ENCODE measurements at places on chromosomes 3 and 15.
A peak's percentile ranks its signal among the peaks of the same experiment; 100 is the strongest.

DNA sequence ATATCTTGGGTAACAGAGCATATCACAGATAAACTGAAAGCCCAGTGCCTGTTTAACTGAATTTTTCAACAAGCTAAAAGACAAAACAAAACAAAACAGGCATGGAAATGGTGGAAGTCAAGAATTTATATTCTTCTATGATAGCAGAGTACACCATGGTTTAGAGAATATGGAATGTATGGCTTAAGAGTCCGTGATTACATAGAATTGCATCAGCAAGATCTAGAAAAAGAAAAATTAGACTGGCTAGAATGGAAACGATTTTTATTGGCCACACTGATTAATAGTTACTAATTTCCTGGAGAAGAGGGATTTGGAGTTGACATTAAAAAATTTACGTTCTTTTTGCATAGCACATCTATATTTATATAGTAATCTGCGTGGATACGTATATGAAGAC is 435.2 kb upstream of the DPPA4 start:
- DNase-seq = no peak

DNA sequence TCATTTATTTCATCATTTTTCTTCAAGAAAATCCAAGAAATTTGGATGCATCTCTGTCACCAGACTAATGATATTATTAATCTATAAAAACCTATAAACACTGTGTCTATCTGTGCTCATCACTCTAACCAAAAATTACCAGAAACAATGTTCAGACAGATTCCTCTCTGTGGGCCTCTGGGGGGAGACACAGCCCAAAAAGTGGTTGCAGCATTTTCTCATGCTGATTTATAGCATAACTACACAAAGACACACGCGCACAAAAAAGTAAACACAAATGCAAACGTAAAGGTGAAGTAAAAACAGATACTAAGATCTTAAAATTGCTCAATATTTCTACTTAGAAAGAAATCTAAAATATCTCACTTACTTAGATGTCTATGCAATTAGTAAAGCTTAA is 976.0 kb downstream of the GBE1 start:
- no peak for DNase-seq

DNA sequence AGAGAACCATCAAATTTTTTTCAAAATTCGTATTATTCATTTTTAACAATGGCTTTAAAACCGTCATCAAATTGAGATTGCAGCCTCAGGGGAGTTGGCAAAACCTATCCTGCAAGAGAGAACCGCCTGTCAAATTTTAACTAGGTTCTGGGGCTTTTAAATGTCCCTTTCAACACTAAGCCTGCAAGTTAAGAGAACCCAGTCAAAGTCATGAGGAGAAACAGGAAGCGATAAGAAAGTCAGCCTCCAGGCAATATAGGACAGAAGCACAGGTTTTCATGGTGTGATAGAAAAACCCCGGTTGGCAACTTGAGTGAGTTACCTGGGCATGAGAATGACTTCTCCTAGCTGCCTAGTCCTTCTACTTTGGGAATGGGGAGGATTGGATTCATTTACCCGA is 59.8 kb downstream of the CPNE4 start:
- no peak for DNase-seq

DNA sequence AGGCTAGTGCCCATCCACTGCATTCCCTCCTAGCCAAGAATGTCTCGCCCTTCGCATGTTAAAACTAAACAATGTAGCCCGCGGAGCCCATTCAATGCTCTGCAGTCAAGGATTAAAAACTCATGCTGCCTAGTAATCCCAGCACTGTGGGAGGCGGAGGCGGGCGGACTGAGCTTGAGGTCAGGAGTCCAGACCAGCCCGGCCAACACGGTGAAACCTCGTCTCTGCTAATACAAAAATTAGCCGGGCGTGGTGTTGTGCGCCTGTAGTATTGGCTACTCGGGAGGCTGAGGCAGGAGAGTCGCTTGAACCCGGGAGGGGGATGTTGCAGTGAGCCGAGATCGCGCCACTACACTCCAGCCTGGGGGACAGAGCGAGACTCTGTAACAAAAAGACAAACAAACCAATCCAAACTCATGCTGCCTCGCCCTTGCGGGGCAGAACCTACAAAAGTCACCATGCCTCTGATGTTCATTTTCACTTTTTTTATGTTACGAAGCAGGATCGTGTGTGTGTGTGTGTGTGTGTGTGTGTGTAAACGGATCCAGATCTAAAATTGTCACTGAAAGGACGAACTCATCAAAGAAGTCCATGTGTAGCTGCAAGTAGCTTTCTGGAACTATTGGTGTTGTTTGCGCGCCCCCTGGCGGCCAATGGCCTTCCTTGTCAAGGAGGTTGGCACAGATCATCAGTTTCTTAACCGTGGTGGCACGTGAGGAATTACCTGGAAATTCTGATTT is 54.8 kb upstream of the SPESP1 start:
- peak; percentile 95 for DNase-seq

- DNase-seq = no peak
Measured at GRCh38 chr3:32992310-32992686, 40.9 kb downstream of the CCR4 start.

- DNase-seq = no peak
Measured at GRCh38 chr3:108017587-108017986, 73.2 kb downstream of the CD47 start.

DNA sequence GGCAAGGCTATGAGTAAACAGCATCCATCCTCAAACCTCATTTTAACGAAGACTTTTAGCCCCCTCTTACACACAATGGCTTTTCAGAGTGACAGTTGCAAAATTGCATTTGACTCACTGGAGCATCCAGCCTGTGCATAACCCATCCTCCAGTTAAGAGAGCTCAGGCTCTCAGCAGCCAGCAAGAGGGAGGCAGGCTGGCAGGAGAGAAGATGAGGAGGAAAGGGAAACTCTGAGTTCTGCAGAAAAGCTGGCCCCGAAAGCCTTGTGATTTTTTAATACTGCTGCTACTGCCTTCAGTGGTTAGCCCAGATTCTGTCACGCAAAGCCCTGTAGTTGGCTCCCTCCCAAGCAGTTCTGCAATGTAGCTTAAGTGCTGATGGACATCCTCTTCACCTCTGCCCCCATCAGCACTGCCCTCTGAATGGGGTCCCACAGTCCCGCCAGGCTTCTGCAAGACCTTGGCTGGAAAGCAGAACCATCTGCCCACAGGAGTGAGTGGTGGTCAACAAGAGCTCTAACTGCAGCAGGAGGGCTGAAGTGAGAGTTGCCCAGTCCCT is 371.3 kb downstream of the EPHB1 start:
- DNase-seq = no peak

Measured in stimulated activated CD4-positive, alpha-beta T cell treated with anti-CD3 and anti-CD28 coated beads, Interleukin-2, amount 100 ng/mL, for 24 hours (primary cell).